Osteocyte (in vitro differentiated cells): ENCODE measurements at places on chromosomes 12 and 14. TPM values are rescaled to one million over a fixed set of nuclear protein-coding genes. Genes with fewer than 3 reads are reported as not detected.
A peak's percentile ranks its signal among the peaks of the same experiment; 100 is the strongest.

- H3K4me3 ChIP-seq = no peak overlapping the region
- peaks cover 13% of the 10 kb centered on the region for H3K36me3 ChIP-seq
- peak overlapping the region; percentile 48 for H3K27ac ChIP-seq
Observed at GRCh38 chr12:57342207-57342691, 88.6 kb downstream of the R3HDM2 start.

DNA sequence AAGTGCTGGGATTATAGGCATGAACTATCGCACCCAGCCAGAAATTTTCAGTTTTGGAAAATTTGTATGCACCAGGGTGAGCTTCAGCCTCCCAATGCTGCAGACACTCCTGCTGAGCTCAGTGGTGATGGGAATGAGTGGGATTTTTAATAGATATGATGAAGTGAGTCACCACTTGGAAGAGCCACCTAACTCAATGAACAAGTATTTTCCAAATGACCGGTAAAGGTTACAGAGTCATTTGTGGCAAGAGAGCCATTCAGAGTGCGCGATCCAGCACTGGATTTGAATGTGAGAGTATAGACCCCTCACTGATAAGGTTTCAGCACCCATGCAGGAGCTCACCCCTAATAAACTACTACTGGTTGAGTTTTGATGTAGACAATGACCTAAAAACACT is 100.7 kb downstream of the PPP2R5C start:
- H3K4me3 ChIP-seq = no peak overlapping the region
- H3K27me3 ChIP-seq = no peaks in the 10 kb centered on the region
- no peak overlapping the region for H3K27ac ChIP-seq

GRCh38 chr14:22263961-22264360 is 325.1 kb downstream of the DAD1 start:
- H3K4me1 ChIP-seq = peaks cover 48% of the 10 kb centered on the region
- H3K36me3 ChIP-seq = no peaks in the 10 kb centered on the region
- no peak for DNase-seq
- no peak overlapping the region for H3K27ac ChIP-seq
- H3K27me3 ChIP-seq = no peaks in the 10 kb centered on the region

Gene IAPP
- not detected in 2 replicates for total RNA-seq

- no peaks in the 10 kb centered on the region for H3K4me1 ChIP-seq
- H3K27ac ChIP-seq = no peak overlapping the region
- no peaks in the 10 kb centered on the region for H3K36me3 ChIP-seq
- peaks cover 12% of the 10 kb centered on the region for H3K27me3 ChIP-seq
- DNase-seq = no peak
Observed at GRCh38 chr12:74490390-74491064, 47.1 kb upstream of the ATXN7L3B start.

Gene KRT73
- total RNA-seq = not detected in 2 replicates

- no peaks in the 10 kb centered on the region for H3K36me3 ChIP-seq
- no peaks in the 10 kb centered on the region for H3K27me3 ChIP-seq
- no peak overlapping the region for H3K27ac ChIP-seq
- H3K4me1 ChIP-seq = no peaks in the 10 kb centered on the region
- no peak overlapping the region for H3K4me3 ChIP-seq
- no peak for DNase-seq
Observed at GRCh38 chr12:2265461-2266167, 212.8 kb downstream of the CACNA1C start.

Gene TAS2R14
- 2.7 and 3.8 TPM in 2 replicates for total RNA-seq

Gene C1S
- total RNA-seq = 16.4 and 18.2 TPM in 2 replicates

GRCh38 chr14:105817971-105818711 is 291.8 kb downstream of the TMEM121 start:
- H3K4me1 ChIP-seq = no peaks in the 10 kb centered on the region
- H3K27me3 ChIP-seq = no peaks in the 10 kb centered on the region
- DNase-seq = no peak

- DNase-seq = no peak
- no peak overlapping the region for H3K27ac ChIP-seq
- H3K4me3 ChIP-seq = no peak overlapping the region
- no peaks in the 10 kb centered on the region for H3K27me3 ChIP-seq
- peaks cover 5% of the 10 kb centered on the region for H3K4me1 ChIP-seq
Observed at GRCh38 chr12:1174659-1175058, 183.6 kb downstream of the ERC1 start.

Gene LRRIQ1
- not detected in 2 replicates for total RNA-seq

Gene OTX2
- not detected in 2 replicates for total RNA-seq

Gene C14orf132
- 84.8 and 86.9 TPM in 2 replicates for total RNA-seq

DNA sequence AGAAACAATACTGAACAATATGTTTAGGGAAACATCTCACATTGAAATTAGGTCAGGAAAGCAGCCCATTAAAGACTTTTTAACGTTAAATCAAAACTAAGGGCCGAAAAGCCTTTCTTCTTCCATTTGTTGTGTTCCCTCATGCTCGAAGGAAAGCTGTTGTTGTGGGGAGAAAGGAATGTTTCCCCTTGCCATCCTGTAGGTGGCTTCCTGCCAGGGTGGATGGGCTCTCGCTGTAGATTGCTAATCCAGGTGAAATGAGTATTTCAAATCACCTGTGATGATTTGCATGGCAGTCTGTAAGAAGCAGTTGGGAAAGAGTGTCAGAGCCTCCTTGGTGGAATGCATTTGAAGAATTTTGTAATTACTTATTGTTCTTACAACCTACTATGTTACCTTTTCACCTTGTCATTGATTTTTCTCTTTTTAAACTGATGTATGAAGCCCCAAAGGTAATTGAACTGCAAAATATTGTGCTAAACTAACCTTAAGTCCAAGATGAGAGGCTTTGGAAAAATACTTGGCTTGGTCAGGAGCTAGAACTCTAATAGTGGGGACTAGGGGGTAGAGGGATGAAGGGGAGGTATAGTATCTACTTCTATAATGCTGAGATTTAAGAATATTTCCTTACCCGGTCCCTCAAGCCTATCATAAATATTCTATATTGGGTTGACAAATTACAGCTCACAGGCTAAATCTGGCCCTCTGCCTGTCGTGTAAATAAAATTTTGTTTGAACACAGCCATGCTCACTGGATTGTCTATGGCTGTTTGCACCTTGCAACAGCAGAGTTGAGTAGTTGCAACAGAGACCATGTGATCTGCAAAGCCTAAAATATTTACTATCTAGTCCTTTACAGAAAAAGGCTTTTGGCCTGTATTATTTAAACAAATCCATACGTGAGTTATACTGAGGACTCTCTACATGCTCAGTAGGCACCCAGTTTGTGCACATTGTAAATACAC is 7.7 kb upstream of the DCP1B start:
- no peak overlapping the region for H3K4me3 ChIP-seq
- H3K4me1 ChIP-seq = no peaks in the 10 kb centered on the region
- H3K27ac ChIP-seq = no peak overlapping the region

- H3K4me3 ChIP-seq = no peak overlapping the region
- DNase-seq = no peak
- peaks cover 4% of the 10 kb centered on the region for H3K36me3 ChIP-seq
- no peak overlapping the region for H3K27ac ChIP-seq
- peaks cover 20% of the 10 kb centered on the region for H3K4me1 ChIP-seq
Observed at GRCh38 chr12:29698756-29699155, 85.0 kb downstream of the TMTC1 start.

Gene P2RX2
- total RNA-seq = not detected in 2 replicates

DNA sequence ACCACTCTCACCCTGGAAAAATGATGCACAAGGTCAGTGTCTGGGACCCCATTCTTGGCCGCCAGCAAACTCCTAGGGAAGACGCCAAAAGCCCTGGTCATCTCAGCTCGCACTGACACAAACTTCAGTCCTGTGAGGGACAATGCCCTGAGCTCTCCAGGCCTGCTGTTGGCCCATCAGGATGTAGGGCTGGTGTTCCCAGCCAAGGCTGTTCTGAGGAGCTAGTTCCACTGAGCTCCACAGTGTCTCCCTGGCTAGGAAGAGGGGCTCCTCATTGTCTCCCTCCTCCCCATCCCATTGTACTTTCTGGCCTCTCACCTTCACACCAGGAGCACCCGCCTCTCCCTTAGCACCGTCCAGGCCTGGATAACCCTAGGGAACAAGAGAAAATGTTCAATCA is 10.8 kb downstream of the COL2A1 start:
- peaks cover 30% of the 10 kb centered on the region for H3K27me3 ChIP-seq
- peaks cover 4% of the 10 kb centered on the region for H3K4me1 ChIP-seq
- no peak overlapping the region for H3K27ac ChIP-seq
- no peaks in the 10 kb centered on the region for H3K36me3 ChIP-seq

Gene SIRT4
- total RNA-seq = 0.94 and 0.97 TPM in 2 replicates

GRCh38 chr14:104080376-104081260 is 4.9 kb upstream of the ASPG start:
- no peak overlapping the region for H3K4me3 ChIP-seq
- peaks cover 20% of the 10 kb centered on the region for H3K27me3 ChIP-seq
- peak; percentile 80 for DNase-seq

Gene CELA1
- total RNA-seq = not detected in 2 replicates

Gene KERA
- total RNA-seq = not detected in 2 replicates

DNA sequence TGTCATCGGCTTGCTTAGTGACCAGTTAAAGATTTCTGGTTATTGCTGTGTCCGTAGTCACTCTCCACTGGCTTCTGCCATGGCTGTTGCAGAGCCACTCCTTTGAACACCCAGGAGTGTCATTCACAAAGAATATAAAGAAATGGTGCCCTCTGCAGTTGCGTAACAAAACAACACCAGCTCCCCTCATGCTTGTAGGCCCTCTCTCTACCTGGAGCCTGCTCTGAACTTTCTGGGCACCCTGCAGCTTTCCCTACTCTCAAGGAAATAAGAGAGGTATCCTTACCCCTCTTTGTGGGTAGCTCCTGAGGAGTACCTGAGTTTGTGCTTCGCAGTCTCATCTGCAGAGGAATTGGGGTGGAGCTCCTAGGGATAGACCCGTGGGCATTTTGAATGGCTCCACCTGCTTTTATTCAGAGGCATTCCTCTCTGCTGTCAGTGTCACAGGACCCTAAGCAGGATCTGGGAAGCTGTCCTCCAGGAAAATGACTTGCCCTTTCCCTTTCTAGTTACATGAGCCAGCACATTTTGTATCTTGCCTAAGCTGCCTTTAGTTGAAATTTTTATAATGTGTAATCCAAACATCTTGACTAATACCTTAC is 97.2 kb upstream of the TMEM260 start:
- no peak overlapping the region for H3K27ac ChIP-seq
- H3K36me3 ChIP-seq = no peaks in the 10 kb centered on the region
- no peak for DNase-seq
- no peak overlapping the region for H3K4me3 ChIP-seq
- peaks cover 34% of the 10 kb centered on the region for H3K27me3 ChIP-seq
- no peaks in the 10 kb centered on the region for H3K4me1 ChIP-seq

- H3K4me1 ChIP-seq = no peaks in the 10 kb centered on the region
- H3K27me3 ChIP-seq = no peaks in the 10 kb centered on the region
- no peaks in the 10 kb centered on the region for H3K36me3 ChIP-seq
- no peak overlapping the region for H3K27ac ChIP-seq
Observed at GRCh38 chr14:72236629-72237028, 304.4 kb downstream of the RGS6 start.

DNA sequence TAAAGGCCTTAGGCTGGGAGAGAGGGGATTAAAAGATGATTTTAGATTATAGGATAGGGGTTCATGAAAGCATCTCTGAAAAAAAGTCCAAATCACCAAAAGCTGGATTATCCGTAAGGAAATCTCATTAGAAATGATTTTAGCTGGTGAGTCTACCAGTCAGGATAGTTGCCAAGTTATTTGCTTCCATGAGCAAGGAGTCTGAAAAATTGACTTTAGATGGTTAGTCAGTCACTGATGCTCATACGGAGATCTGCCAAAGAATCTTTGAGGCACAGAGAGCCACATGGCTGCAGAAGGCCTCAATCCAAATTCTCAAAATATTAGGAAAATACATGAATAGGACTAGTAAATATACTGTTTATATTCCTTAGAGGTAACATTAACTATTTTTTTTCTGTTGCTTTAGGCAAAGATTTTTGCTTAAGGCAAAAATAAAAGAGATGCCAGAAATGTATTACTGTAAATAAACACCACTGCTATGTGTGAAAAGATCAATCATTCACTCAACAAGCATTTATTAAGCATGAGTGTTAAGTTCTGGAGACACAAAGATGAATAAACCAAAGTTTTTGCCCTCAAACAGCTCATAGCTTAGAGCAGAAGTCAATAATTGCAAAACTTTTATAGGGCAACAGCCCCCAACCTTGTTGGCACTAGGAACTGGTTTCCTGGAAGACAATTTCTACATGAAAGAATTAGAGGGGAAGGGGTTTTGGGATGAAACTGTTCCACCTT is 105.2 kb downstream of the BBS10 start:
- no peak overlapping the region for H3K27ac ChIP-seq
- no peaks in the 10 kb centered on the region for H3K36me3 ChIP-seq
- H3K4me3 ChIP-seq = no peak overlapping the region
- no peaks in the 10 kb centered on the region for H3K27me3 ChIP-seq

GRCh38 chr12:130435331-130435730 is 97.6 kb downstream of the PIWIL1 start:
- peaks cover 2% of the 10 kb centered on the region for H3K36me3 ChIP-seq
- no peak for DNase-seq
- no peaks in the 10 kb centered on the region for H3K4me1 ChIP-seq
- H3K27me3 ChIP-seq = no peaks in the 10 kb centered on the region
- H3K4me3 ChIP-seq = no peak overlapping the region
- H3K27ac ChIP-seq = no peak overlapping the region

Gene BDKRB1
- not detected in 2 replicates for total RNA-seq

GRCh38 chr12:75208856-75209811 is 505 bp downstream of the KCNC2 start:
- H3K4me3 ChIP-seq = no peak overlapping the region
- peaks cover 1% of the 10 kb centered on the region for H3K4me1 ChIP-seq
- peaks cover 44% of the 10 kb centered on the region for H3K27me3 ChIP-seq
- DNase-seq = no peak

Gene GNPNAT1
- total RNA-seq = 26.7 and 30.2 TPM in 2 replicates

Gene ASIC1
- 2.1 and 3.0 TPM in 2 replicates for total RNA-seq

DNA sequence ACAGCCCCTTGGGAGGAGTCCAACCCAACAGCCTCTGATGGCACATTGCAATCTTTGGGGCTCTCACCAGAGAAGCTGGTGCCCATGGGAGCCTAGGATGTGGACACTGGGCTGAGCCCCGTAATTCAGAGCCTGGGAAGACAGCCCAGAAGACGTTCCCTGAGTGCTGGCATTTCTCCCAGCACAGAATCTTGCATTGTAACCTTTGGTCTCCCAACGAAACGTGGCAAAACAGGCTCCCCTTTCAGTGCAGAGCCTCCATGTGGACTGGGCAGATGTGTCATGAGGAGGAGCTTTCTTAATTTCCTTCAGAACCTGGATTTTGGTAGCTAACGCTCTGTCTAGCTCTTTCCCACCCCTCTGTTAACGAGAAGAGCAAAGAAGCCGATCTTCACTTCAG is 26.3 kb downstream of the BATF start:
- no peaks in the 10 kb centered on the region for H3K4me1 ChIP-seq
- no peaks in the 10 kb centered on the region for H3K36me3 ChIP-seq
- peaks cover 22% of the 10 kb centered on the region for H3K27me3 ChIP-seq
- DNase-seq = no peak
- no peak overlapping the region for H3K27ac ChIP-seq
- no peak overlapping the region for H3K4me3 ChIP-seq

Gene OR4E1
- total RNA-seq = not detected in 2 replicates
